Activated CD4-positive, alpha-beta T cell treated with anti-CD3 and anti-CD28 coated beads, Interleukin-10, Interleukin-2, amounts not matched to agents 100 ng/mL and 50 ng/mL, durations not matched to agents 16 hours and 8 hours (primary cell): ENCODE measurements at places on chromosomes 2 and 18.

GRCh38 chr18:13492314-13492713, 234.0 kb downstream of the FAM210A start:
- DNase-seq = no peak

GRCh38 chr2:214127170-214127569, 283.7 kb upstream of the VWC2L start:
- DNase-seq = no peak

- no peak for DNase-seq
Measured at GRCh38 chr2:134375935-134376334, 122.1 kb downstream of the MGAT5 start.

- no peak for DNase-seq
Measured at GRCh38 chr2:234983011-234983726, 31.4 kb downstream of the SH3BP4 start.

- no peak for DNase-seq
Measured at GRCh38 chr2:65351948-65352595, 80.3 kb downstream of the SPRED2 start.

GRCh38 chr2:59866436-59866835, 687.0 kb downstream of the BCL11A start:
- DNase-seq = no peak

DNA sequence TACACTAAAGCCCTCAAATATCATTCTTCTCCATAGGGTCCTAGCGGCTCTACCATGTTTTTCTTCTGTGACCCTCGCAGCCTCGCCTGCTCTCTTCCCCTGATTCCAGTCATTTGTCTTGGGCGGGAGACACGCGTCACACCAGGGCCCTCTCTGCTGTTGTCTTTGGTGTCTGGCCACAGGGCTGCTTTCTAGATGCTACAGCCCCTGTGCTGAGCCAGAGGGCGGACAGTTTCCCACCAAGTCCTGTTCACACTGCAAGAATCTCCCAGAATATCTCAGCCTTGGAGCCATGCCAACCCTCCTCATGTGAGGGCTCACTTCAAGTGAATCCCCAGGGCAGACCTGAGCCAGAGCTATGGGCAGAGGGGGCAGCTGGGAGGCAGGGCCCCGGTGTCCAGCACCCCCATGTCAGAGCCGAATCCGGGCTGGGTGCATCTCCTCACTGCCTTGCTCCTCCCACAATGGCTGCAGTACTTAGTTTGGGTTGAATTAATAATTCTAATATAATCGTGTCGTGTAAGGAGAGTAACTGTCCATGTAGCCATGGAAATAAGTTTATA, 42.1 kb downstream of the DIPK1C start:
- no peak for DNase-seq

GRCh38 chr2:157420771-157421323, 23.0 kb downstream of the CYTIP start:
- peak; percentile 85 for DNase-seq

DNA sequence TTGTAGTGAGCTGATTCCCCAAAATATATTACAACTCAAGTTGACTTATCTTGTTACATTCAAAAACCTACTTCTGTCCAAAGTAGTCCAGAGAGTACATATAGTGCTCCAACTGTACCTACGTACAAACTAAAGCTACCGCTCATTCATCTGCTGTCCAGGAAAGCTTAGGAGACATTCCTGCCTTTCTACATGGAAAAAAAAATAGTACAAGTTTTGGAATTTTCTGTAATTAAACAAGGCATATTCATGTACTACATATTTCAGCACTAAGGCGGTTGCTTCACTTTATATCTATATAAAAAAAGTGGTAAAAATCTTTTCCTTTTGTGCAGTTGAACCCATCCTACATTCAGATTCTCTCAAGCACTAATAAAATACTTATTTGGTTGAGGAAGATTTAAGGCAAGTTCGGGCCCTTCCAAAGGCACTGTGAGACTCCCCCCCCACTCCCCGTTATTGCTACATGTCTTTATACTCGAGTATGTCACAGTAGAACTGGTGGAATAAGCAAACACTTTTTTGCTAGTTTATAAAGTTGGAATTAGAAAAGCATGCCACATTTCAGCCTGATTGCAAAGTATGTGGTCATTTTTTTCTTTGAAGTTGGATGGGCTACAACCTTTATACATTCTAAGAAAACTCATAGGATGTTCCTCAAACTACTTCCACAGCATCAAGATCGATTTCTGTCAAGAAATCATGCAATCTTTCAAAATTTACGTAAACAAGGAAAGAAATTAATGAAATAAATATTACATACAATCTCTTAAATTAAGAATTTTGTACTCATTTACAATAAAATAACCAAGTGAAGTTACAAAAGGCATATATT, 3.7 kb downstream of the ZFP36L2 start:
- no peak for DNase-seq

DNA sequence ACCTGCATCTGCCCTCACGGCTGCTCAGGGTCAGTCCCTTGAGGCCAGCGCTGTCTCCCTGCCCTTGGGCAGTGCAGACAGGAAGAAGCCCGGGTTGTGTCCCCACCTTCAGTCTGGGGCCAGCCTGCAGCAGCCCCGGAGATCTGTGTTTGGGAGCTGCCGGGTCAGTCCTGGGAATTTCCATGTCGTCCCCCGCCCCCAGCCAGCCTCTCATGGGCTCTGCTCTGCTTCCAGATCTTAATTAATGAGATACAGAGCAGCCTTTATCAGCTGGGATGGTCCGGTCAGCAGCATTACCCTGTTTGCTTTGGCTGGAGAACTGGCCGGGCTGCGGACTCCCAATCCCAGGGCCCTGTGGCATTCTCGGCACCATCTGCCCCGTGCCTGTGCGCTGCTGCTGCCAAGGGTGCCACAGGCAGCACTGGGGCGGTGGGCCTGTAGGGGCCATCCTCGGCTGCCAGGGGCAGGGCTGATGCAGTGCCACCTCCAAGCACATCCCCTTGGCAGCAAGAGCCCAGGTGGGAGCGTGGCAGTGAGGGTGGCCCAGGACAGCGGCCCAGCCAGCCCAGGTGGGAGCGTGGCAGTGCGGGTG, 2.4 kb downstream of the BOK start:
- DNase-seq = no peak

DNA sequence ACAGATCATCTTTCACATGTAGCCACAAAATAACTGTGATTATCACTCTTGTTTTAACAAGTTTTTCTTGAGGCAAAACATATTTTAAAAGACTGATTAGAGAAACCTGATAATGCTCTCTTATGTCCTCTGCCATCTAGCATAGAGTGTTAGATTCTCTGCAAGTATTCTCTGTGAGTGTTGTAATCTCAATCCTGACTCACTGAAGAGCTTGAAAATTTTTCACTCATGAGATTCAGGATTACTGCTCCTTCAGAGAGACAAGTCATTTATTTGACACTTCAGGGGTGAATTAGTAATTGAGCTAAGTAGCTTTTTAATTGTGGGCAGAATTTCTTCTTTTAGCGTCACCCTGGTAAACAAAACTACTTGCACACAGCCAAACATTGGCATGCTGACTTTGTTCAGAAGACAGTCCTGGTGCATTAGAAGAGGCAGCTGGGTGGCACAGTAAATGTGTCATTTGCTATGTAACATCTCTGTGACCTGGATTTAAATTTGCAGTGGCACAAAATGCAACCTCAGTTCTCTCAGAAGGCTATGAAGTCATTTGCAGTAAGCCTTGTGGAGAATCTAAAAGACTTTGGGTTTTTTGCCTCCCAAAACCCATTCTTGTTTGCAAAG, 172.9 kb downstream of the LRP1B start:
- DNase-seq = no peak

DNA sequence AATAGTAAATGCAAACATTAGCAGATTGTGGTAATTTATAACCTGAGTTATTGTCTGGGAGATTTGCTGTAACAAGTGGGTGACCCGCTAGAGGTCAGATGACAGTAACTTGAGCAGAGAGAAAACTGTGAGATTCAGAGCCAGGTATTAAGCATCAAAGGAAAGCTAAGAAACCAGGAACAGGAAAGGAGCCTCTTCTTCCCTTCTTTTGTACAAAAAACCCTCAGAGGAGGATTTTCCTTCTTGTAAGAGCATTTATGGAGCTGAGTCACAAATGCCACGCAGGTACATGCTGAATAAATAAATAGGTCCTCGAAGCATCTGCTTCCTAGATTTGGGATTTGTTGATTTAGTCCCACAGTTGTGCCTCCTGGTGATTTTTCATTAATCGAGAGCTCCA, 146.5 kb downstream of the SH3BP4 start:
- DNase-seq = no peak

DNA sequence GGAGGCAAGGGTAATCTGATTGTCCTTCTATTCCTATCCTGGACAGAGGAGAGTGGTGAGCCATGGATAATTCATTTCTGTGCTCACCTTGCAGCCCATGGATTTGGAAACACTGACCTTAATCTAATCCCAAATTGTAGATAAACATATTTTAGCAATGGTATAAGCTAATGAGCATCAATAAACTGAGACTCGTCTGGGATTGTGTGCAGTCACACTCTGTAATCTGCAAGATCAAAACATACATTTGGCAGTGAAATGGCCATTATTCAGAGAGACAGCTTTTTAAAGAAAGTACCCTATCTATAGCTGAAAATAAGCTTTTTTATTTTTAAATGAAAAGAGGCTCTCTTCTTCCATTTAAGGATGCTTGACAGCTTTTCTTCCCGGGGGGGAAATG, 506.5 kb downstream of the NRXN1 start:
- no peak for DNase-seq

DNA sequence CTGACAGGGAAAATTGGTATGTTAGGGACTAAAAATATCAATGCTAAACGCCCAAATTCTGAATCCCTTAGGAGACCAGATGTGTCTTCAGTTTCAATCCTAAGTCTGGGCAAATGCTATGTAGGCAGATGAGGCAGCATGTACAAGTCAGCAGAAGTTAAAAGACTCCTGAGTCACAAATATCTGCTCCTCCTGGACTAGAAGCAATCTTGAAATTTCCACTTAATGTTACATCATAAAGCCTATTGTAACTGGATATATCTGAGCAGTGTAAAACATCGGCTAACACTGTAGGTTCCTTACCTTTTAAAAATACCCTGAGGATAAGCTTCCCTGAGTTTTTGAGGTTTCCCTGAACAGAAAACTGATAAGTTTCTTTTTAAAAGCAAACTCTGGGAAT, 1087.6 kb upstream of the PIK3C3 start:
- DNase-seq = no peak

GRCh38 chr2:64998658-64999061, 9.5 kb downstream of the SLC1A4 start:
- no peak for DNase-seq

DNA sequence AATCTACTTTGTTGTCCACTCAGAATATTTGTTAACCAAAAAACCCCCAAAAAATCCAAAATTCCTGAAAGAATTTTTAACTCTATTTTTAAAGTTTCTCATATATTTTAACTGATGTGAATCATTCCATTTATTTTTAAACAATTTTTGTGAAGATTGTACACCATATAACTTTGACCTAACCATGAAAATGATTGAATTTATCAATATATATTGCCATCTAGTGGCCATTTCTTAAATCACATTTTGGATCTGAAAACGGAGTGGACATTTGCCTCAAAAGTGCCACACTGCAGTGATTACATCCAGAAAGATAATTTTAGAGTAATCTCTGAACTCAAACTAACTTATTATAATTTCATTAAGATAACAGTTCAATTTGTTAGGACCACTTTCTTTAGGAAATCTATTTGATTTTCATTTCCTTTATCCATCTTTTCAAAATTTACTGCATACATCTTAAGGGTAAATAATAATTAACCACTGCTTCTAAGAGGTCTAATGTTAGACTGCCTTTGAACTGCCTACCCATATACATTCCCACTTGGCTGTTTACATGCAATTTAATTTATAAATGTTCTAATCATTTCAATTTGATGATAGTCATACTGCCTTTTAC, 71.1 kb downstream of the DSC3 start:
- peak; percentile 32 for DNase-seq

DNA sequence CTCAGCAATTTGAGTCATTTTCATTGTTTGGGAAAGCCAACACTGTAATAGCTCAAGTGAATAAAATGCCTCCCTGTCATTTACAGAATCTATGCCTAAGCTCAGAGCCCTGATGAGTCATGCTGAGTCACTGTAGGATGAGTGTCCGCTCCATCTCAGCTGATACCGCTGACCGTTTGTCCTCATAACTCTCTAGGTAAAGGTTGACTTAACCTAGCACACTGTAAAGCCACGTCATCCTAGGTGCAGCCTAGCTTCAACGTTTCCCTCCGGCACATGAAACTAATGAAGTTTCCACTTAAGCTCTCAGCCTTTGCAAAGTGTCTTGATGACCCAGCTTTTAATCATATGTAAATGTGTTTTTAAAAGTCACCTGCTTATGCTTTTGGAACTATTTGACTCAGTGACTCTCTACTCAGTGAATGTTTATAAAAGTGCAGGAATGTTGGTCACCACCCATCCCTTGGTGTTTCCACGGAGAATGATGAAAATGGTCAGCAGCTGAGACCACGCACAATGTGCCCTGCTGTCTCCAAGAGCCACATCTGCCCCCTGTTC, 154.0 kb downstream of the PMAIP1 start:
- peak; percentile 26 for DNase-seq

DNA sequence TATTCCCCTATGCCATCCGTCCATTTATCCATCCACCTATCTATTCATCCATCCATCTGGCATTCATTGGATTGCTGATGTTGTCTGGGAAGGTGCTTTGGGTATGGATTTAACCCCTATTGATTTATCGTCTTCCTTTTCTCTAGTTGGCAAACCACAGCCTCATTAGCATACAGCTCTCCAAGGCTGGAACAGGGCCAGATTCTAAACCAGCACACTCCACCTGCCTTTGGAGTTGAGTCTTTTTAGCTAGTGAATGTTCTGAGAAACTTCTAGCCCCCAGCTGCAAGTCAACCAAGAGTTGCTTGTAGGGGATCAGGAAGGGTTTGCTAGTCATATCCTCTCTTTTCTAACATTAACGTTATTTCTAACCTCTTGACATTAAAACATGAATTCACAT, 90.7 kb downstream of the NRP2 start:
- DNase-seq = no peak

- no peak for DNase-seq
Measured at GRCh38 chr2:37767959-37768925, 96.8 kb upstream of the CDC42EP3 start.

DNA sequence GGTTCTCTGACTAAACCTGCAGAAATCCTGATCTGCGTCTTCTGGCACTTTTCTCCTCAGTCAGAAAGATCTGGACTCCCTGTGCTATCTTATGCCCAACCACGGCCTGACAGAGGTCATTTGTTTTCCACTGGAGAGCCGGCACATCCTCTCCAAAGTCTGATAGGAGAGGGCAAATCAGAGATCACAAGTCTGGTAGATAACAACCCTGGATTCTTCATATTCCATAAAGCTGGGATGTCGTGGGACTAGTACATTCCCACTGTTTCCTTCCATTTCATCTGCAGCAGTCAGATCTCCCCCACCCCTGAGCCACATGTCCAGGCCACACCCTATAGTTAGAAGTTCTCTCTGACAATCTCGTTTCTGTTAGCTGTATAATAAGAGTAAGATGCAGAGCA, 157.0 kb downstream of the MGAT5 start:
- no peak for DNase-seq
